ENCODE measurements at places on chromosomes 12 and 14.

- no peak for DNase-seq
These were observed 21.7 kb downstream of the TAOK3 start for GRCh38 chr12:118350908-118351559.

DNA sequence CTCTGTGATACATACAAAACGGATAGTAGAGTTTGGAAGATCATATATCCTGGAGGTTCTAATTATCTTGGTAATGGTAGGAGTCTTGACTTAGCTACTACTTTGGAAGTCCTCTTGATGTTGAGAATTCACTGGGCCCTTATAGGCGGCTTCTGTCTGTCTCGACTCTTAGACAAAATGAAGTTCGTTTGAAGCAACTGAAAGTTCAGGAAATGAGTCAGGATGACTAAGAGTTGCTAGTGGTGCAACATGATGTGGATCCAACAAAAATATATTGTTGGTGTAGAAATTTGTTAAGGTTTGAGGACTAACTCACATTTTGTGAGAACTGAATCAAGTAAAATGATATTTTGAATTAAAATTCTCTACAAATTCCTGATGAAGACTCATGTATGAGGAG lies 272.7 kb downstream of the AEBP2 start:
- DNase-seq: no peak

GRCh38 chr12:76240281-76240680 lies 107.9 kb downstream of the BBS10 start:
- DNase-seq: no peak

- no peak for DNase-seq
These were observed 33.3 kb upstream of the PPP1CC start for GRCh38 chr12:110775997-110776396.

DNA sequence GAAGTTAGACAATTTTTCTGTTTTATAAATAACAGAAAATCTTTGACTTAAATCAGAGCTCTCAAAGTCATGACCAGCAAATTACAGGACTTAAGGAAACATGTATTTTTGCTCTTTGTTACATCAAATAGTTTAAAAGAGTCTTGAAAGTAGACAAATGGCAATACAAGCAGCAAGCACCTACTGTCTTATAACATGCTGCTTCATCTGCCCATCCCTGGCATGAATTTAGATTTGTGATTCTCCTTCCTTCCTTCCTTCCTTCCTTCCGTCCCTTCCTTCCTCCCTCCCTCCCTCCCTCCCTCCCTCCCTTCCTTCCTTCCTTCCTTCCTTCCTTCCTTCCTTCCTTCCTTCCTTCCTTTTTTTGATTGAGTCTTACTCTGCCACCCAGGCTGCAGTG lies 715.6 kb upstream of the FLRT2 start:
- DNase-seq: no peak

DNA sequence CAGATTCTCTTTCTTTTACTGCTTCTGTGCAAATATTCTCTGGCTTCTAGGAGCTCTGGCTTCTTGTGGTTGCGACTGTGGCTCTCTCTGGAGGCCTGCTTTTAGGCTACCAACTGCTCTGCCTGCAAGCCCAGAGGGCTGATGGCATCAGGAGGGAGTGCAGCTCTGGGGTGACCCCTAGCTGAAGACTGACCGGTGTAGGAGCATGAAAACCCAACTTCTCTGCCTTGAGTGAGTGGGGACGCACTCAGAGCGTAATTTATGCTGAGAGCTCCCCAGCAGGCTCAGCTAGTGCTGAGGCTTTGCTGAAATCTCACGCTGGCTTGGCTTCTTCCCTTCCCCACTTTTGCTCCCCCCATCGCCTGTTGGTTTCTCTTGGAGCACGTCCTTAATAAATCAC lies 29.9 kb upstream of the RBM19 start:
- no peak for DNase-seq

All from activated naive CD8-positive, alpha-beta T cell treated with anti-CD3 and anti-CD28 coated beads, Interleukin-2, amount 50 U/mL, for 16 hours (primary cell).